ENCODE measurements at places on chromosomes 12 and 14.
A peak's percentile ranks its signal among the peaks of the same experiment; 100 is the strongest.

- no peak for DNase-seq
These were observed 64.4 kb downstream of the RGS6 start for GRCh38 chr14:71996610-71997009.

GRCh38 chr12:65944637-65945036 lies 120.4 kb downstream of the HMGA2 start:
- no peak for DNase-seq

- DNase-seq, result no peak
These were observed 416.6 kb downstream of the ZFP36L1 start for GRCh38 chr14:68376067-68376779.

DNA sequence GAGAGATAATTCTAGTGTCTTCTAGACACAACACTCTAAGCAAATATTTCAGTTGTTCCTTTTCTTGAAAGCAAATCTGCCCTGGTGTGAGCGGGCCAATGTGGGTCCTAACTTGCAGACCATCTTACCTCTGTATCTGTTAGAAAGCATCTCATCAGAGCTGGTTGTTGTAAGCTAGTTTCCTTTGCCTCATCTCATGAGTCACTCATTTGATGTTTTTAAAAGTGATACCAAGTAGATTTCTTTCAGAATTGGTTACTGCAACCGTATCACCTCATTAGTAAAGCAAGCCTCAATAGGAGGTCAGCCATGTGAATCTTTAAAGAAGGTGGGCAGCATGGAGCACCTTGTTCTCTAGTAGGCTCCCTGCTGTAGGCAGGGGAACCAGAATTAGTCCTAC lies 78.6 kb downstream of the DAAM1 start:
- no peak for DNase-seq

DNA sequence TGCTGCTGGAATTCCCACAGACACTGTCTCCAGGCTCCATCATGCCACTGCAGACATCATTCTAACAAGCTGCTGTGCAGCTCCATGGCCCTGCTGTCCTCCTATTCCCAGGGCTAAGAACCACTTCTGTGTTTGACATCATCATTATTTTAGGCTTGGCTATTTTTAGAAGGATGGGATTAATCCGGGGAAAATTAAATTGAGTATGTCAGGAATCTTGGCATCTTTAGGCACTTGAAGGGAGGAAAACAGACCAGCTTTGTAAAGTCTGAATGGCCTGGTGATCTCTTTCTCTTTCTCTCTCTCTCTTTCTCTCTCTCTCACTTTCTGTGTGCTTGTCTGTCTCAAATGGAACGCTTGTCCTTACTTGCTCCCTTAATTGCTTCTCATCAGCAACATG lies 568.3 kb upstream of the FLRT2 start:
- no peak for DNase-seq

GRCh38 chr12:25056486-25057130 lies 107.7 kb upstream of the BCAT1 start:
- DNase-seq, result no peak

DNA sequence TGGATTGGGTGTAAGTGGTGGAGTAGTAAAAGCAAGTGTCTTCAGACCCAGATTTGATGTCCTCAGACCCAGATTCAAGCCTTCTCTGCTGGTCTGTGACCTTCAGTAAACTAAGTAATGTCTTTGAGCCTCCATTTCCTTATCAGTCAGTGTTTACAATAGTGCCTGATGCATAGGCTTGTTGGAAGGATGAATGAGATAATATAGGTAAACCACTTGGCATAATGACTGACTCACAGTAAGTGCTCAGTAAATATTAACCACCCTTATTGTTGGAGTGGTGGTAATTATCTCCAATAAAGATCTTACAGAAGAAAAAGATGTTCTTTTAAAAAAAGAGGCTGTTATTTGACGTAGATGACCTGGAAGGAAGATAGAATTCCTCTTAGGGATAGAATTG lies 86.2 kb downstream of the IGF1 start:
- no peak for DNase-seq

- DNase-seq, result no peak
These were observed 251.6 kb downstream of the BCAT1 start for GRCh38 chr12:24697295-24697694.

GRCh38 chr14:104290756-104291122 lies 152.4 kb downstream of the KIF26A start:
- DNase-seq, result peak; percentile 33

DNA sequence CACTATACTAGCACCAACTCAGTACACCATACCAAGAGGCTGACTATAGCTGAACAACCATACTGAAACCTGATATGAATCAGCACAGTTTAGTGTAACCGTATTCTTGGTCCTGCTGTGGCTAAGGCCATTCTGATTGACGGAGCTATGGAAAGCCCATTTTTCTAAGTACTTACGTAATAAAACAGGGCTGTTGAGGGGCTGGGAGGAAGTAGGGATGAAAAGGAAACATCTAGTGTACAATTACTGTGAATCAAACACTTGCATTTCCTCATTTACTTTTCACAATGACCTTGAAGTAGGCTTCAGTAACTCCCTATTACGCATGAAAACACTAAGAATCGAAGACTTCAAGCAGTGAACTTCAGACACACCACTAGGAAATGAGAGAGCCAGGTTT lies 198.2 kb downstream of the BTG1 start:
- no peak for DNase-seq

GRCh38 chr14:21346532-21347135 lies 37.2 kb downstream of the SUPT16H start:
- no peak for DNase-seq

- no peak for DNase-seq
These were observed 41.5 kb upstream of the GLIPR1 start for GRCh38 chr12:75439048-75439447.

DNA sequence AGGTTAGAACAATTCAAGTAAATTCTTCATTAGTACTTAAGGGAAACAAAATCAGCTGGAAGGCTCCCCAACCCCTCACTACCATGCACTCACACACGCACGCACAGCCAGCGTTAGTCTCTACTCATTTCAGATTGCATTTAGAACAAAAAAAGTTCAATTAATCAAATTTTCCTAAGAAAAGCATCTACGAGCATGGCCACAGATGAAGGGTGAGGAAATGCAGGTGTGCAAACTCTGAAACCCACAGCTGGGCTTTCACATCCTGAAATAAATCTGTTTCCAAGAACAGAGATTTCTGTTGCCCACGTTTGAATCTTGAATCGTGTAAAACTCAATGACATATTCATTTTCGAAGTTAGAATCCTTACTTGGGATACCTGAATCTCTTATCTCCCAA lies 62.6 kb downstream of the SEL1L start:
- no peak for DNase-seq

- DNase-seq, result no peak
These were observed 142.1 kb downstream of the CNTN1 start for GRCh38 chr12:40834321-40834720.

- DNase-seq, result no peak
These were observed 440.8 kb downstream of the EGLN3 start for GRCh38 chr14:33510063-33510481.

DNA sequence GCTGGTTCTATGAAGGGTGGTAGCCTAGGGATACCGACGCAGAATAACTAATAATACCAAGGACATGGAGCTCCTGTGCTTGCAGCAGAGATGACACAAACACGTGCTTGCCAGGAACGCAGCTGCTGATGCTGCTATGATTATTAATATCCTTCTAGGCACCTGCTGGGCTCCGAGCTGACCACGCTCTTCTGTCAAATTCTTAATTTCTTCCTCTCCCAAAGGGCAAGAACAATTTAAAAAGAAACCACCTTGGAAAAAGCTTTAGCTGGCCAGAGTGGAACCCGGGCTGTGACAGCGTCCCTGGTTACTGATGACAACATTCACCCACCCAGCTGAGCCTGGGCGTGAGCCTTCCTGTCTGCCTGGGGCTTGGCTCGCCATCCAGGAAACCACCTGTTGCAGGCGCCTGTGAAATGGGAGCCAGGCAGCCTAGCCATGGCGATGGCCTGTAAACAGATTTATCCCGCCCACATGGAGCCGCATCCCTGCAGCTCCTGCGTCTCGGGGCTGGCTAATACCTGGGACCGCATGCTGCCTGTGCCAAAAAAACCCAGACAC lies 28.8 kb downstream of the CLMN start:
- DNase-seq, result peak; percentile 61

GRCh38 chr12:22254478-22254877 lies 80.0 kb downstream of the ST8SIA1 start:
- DNase-seq, result no peak

DNA sequence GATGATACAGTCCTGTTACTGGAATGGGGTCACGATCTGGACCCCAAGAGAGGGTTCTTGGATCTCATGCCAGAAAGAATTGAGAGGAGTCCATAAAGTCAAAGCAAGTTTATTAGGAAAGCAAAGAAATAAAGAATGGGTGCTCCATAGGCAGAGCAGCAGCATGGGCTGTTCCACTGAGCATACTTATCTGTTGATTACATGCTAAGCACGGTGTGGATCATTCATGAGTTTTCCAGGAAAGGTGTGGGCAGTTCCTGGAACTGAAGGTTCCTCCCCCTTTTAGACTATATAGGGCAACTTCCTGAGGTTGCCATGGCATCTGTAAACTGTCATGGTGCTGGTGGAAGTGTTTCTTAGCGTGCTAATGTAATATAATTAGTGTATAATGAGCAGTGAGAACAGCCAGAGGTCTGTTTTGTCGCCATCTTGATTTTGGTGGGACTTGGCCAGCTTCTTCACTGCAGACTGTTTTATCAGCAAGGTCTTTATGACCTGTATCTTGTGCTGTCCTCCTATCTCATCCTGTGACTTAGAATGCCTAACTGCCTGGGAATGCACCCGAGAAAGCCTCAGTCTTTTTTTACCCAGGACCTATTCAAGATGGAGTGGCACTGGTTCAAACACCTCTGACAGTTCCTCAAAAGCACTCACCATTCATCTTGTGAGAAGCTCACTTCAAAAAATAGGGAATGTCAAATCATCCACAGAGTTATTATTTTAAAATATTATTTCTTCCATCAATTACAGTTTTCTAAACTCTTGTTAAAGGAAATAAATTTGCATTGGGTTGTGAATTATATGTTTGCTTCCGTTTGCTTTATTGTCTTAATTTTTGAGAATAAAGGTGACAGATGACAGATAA lies 1358.8 kb upstream of the TMEM132C start:
- DNase-seq, result no peak

GRCh38 chr14:24133735-24134134 lies 2.3 kb upstream of the PSME1 start:
- no peak for DNase-seq

- no peak for DNase-seq
These were observed 408 bp upstream of the KRT72 start for GRCh38 chr12:52601671-52602070.

- no peak for DNase-seq
These were observed 6.3 kb downstream of the STYK1 start for GRCh38 chr12:10667581-10667980.

GRCh38 chr12:112191840-112192321 lies 66.5 kb downstream of the TRAFD1 start:
- no peak for DNase-seq

DNA sequence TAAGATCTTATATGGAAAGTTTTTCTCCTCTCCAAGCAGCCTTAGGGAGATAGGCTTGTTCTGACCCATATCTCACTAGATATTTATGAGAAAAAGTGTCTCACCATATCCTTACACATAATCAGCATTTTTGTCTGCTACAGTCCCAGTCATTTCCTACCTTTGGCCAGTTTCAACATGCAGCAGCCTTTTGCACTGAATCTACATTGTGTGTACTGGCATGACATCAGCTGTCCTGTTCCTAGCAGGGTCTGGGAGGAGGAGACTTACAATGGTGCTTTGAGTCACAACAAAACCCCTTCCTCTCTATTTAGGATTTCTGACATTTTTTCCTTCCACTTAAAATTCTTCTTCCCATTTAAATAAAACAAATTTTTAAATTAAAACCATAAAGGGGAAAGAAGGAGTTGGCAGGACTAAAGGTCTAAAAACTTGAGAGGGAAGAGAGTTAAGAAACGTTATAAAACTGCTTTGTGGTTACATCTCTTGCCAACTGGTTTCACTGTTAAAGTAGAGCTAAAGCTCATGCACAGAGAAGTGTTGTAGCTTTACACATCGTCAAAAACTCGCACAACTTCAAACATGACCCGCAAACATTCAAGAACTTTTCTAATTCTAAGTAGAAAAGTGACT lies 53.3 kb upstream of the CERS5 start:
- DNase-seq, result no peak

DNA sequence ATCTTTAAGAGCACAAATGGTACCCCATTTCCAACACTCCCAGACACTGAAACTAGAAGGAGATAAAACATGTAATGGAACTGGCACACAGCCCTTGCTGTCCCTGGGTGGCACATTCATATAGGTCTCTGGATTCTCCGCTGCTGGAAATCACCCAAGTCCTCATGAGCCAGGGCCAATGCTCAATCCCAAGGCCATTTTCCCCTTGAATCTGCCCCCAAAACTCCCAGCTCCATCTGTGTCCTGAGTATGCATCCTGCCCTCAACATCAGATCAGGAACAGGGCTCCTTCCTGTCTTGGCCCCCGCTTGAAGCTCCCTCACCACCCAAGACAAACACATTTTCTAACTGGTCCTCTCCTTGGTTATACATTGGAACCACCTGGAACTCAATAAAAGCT lies 24.6 kb downstream of the KRT76 start:
- DNase-seq, result no peak

- no peak for DNase-seq
These were observed 97.3 kb upstream of the FZD10 start for GRCh38 chr12:130064999-130065398.

GRCh38 chr14:95130549-95130948 lies 26.8 kb downstream of the DICER1 start:
- DNase-seq, result no peak

DNA sequence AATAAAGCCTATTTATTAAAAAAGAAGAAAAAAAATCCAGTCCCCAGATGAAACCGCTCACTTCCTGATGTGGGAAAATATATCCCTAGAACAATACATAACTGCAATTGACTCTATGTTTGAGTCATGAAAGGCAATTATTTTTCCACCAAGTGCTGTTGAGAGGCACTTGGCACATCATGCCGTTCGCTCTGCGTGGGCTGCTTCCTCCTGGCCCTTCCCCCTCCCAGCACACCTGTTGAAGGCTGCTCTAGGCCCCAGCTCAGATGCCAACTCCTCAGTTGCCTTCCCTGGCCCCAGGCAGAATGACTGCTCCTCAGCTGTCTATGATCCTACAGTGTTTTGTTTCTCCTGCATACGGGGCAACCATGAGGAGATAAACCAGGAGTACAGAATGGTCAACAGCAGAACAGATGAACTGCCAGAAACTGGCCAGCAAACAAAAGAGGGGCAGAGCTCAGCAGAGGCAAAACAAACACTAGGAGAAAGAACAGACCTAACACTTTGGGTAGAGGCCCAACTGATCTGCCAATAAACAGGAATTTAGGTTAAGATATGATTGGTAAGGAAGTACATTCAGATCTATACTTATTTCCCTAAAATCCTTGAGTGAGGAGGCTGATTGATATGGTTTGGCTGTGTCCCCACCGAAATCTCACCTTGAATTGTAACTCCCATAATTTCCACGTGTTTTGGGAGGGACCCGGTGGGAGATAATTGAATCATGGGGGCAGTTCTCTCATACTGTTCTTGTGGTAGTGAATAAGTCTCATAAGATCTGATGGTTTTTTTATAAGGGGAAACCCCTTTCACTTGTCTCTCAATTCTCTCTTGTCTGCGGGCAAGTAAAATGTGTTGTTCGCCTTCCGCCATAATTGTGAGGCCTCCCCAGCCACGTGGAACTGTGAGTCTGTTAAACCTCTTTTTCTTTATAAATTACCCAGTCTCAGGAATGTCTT lies 58.6 kb downstream of the SLC38A1 start:
- DNase-seq, result peak; percentile 81

- DNase-seq, result no peak
These were observed 12.3 kb downstream of the GPX2 start for GRCh38 chr14:64930085-64930843.

- no peak for DNase-seq
These were observed 71.8 kb upstream of the NAP1L1 start for GRCh38 chr12:76156314-76156713.

GRCh38 chr12:4422985-4423384 lies 22.6 kb downstream of the FGF6 start:
- DNase-seq, result no peak
